NCI-H774 (cell line): ENCODE measurements at places on chromosomes 5 and 9.

- no peak for DNase-seq
Measured at GRCh38 chr9:115134941-115135340, 17.0 kb upstream of the TNC start.

DNA sequence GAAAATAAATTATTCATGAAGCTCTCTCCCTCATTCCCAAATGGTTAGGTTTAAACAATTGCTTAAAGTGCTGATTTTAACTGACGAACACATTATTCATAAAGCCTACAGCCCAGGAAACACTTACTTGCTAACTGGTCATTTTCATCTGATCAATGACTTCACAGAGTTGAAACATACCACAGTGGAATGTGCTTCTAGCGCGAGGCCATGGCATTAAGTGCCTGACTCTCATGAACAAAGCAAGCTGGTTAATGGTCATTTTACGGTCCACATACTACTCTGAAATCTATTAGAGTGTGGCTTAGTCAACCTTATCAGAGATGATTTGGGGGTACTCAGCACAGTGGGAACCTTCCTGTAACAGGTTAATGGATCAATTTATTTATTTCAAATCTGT, 114.6 kb downstream of the MED27 start:
- DNase-seq = no peak

GRCh38 chr5:34535433-34535832, 120.7 kb upstream of the RAI14 start:
- DNase-seq = no peak

DNA sequence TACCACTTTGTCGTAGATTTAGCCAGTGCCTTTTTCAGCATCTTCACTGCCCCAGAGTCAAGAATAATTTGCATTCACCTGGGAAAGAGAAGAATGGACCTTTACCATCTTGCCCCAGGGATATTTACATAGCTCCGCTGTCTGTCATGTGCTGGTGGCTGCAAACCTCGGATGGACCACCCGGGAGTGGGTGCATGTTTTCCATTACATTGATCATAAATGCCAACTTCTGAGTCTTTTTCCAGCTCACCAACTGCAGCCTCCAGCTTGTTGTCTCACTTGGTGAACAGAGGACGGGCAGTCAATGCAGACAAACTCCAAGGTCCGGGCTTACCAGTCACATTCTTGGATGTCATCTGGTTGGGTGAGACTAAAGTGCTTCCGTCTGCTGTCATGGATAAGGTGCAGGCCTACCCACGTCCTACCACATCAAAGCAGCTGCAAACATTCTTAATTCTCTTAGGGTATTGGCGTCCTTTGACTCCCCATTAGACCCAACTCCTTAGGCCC, 155.8 kb upstream of the APC start:
- DNase-seq = no peak

DNA sequence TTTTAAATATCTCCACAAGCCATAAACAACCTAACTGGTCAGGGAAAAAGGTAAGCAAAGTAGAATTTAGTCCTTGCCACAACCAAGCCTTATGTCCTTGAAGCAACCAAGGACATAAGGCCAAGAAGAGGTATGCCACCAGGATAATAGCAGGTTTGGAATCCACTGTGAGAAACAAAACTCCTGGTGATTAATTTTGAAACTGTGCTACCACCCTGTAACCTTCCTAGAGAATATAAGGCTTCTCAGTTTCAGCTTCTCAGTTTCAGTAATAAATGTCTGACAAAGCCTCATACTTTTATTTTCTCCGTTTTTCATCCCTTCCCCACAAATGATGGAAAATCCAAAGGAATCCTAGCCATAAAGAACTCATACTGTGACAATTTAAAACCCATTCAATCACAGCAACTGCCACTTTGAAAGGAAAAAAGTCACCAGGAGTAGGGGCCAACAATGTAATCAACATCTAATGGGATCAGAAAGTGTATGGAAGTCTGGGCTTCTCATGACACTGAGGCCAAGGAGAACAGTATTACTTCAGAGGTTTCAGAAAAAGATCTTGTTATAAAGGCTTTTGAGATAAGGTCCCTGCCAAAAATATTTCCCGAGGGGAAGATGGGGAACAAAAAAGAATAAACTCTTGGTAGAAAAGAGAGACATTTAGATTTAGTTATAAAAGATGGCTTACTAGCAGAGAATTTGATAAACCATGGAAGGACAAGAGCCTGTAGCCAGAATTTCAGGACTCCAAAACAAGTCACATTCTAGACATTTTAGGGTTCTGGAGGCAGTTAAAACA, 189.2 kb downstream of the TSSK1B start:
- DNase-seq = no peak

GRCh38 chr5:151682751-151683331, 3.9 kb downstream of the SPARC start:
- DNase-seq = no peak

DNA sequence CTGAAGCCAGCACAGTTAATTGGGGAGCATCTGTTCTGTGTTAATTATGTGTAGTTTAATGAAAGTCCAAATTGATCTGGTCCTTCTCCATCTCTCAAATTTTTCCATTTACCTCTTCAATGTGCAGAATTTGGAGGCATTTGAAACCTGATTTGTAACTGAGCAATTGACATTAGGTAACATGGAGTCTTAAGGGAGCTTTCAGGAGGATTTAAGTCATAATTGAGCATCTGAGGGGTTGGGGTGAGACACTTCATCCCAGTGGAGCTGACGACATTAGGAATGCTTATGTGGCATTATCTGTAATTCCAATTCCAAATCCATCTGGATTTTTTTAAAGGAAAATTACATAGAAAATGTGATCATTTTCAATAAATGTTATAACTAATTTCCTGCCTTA, 1015.9 kb downstream of the TLE1 start:
- DNase-seq = no peak

GRCh38 chr5:43839218-43839617, 236.2 kb downstream of the NNT start:
- DNase-seq = no peak

DNA sequence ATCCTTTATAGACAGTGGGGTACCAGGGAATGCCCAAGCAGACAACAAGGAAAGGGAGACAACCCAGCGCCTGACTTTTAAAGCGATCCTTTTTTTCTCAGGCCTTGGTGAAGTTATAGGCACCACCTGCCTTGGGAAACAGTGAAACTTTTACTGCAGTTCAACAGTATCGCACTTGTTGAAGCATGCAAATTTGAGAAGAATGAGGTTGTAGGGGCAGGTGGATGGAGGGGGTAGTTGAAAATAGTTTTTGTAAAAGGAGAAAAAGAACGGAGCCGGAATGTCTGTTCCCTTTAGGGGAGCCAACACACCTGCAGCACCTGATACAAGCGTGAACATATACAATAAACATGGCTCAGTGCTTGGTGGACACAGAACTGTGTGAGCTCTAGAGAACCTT, 190.2 kb upstream of the NR3C1 start:
- DNase-seq = no peak

DNA sequence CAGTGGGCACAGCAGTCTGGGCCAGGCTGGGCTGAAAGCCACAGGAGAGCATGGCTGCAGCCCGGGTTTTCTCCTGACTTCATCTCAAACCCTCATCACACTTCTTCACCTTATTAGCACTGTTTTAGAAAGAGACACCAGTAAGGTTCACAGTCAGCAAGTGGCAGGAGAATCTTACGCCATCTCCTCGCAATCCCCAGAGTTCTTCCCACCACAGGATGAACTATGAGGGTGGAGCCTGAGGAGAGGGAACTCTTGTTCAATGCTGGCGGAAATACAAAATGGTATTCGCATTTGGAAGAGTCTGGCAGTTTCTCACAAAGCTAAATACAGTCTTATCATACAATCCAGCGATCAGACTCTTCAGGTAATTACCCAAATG, 14.7 kb downstream of the BICD2 start:
- no peak for DNase-seq
